ENCODE measurements at places on chromosomes 5 and 9. TPM values are rescaled to one million over a fixed set of nuclear protein-coding genes. Genes with fewer than 3 reads are reported as not detected.

Gene TMC1
- not detected for total RNA-seq

Gene OR1J2
- total RNA-seq, result not detected

Gene KIF24
- total RNA-seq, result 1.5 TPM

Gene RASGEF1C
- total RNA-seq, result not detected

Gene ANKRD31
- 0.07 TPM for total RNA-seq

Gene SPATA31C2
- not detected for total RNA-seq

Gene TPD52L3
- total RNA-seq, result not detected

Gene GFI1B
- not detected for total RNA-seq

Gene AJM1
- 1.7 TPM for total RNA-seq

Gene ADAMTS12
- total RNA-seq, result not detected

Gene CDH10
- total RNA-seq, result not detected

Gene CMYA5
- not detected for total RNA-seq
